ENCODE measurements at places on chromosomes 2 and 18.
A peak's percentile ranks its signal among the peaks of the same experiment; 100 is the strongest.

GRCh38 chr2:235979753-235980435 lies 188.3 kb downstream of the GBX2 start:
- DNase-seq = no peak

DNA sequence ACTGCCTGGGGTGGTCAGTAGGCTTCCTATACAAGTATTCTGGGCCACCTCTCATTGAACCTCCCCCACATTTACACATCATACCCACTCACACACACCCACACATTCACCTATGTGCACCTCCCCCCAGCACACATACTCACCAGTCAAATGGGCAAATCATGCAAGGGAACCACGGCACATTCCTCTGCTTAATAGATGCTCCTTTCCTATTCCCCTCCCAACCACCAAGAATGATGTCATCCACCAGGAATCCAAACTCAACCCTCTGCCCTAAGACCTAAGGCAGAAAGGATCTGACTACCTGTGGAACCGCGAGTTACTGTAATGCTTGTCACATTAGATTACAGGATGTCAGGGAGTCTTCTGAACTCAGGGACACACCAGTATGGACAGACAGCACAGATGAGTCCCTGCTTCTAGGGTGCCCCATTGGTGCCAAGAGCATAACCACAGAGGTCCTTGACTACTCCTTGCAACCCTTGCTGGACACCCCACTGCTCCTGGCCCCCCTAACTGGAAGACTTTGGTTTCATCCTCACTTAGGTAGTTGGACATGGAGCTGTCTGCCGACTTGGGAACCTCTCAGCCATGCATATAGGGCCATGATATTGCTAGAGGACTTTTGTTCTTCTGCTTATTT lies 21.5 kb upstream of the CAB39 start:
- DNase-seq = no peak

GRCh38 chr2:39719317-39719716 lies 53.6 kb downstream of the TMEM178A start:
- peak; percentile 20 for DNase-seq

GRCh38 chr2:100632037-100632436 lies 69.2 kb downstream of the PDCL3 start:
- no peak for DNase-seq
